ENCODE measurements at places on chromosomes 12 and 14.

DNA sequence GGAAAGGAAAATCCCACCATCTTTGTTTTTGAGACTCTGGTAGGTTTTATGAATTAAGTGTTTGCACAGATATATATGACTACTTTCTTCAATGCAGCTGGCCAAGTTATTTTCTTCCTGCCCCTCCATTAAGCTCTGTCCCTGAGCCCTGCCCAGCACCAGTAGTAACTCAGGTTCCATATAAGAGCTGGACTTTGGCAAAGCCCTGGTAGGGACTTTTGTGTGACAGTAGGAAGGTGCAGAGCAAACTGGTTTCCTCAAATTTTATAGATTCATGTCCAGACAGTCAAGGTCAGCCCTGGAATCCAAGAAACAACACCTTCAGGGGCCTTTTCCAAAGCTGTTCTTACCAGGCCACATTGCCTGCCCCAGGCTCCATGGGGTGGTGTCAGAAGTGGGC, 47.3 kb downstream of the SSPN start:
- no peak for DNase-seq

DNA sequence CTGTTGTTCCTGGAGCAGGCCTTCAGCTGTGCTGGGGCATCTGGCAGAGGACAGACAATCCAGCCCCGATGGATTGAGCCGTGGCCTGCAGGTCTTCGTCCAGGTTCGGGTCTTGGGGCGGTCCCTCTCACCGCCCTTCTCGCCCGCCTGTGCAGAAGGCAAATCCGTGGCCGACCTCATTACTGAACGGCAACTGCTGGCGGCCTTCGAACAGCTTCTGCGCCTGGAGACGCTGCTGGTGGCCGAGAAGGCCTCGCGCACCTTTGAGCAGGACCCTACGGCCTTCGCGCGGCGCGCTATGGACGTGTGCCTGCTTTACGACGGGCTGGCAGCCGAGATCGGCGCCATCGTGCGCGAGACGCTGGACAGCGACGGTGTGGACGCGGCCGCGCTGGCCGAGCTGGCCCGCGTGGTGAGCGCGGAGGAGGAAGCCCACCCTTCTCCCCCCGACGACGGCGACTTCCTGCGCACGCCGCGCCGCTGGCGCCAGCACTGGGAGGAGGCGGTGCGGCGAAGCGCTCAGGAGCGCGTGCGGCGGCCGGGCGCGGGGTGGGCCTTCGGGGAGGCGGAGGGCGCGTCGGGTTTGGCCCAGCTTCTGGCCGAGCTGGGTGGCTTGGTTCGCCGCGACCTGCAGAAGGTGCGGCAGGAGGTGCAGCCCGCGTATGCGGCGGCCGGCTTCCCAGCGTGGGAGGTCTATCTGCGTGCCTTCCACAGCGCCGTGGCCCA, 7.6 kb downstream of the EXOC3L4 start:
- no peak for DNase-seq

DNA sequence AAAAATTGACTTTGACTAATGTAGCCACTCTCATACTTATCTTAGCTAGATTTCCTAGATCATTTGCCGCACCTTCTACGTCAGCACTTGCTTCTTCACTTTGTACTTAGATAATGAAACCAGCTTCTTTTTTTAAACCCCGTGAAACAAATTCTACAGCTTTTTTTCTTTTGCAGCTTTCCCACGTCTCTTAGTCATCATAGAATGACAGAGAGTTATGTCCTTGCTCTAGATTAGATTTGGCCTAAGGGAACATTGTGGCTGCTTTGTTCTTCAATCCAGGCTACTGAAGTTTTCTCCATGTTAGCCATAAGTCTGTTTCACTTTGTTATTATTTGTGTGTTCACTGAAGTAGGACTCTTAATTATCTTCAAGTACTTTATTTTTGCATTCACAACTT, 94.9 kb downstream of the SLCO1A2 start:
- DNase-seq, result no peak

- DNase-seq, result no peak
Measured at GRCh38 chr14:102071283-102071998, 15.4 kb downstream of the HSP90AA1 start.

DNA sequence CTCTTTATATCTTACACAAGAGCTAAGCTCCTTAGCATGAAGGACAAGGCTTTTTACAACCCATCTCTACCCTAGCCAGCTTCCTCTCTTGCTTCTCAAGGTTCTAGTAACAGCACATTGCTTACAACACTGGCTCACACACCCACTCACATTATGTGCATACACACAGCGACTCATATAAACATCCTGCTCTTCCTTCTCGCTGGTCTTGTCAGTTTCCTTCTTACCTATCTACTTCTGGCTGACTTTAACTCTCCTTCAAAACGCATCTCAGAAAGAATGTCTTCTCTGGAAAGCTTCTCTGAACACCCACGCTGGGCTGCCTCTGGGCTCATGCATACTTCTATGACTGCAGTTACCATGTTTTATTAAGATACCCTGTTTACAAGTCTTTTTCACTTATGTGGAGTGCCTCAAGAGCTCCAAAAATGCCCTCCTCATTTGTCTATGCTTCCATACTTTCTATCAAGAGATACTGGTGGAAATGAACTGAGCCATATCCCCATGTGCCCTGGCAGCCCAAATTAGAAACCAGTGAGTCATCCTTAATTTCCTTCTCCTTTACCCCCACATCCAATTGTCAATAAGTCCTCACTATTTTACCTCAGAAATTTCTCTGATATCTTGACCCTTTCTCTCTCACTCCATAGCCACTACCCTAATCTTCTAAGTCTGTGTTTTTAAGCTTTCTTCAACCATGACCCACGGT, 126.9 kb upstream of the KRAS start:
- DNase-seq, result no peak

DNA sequence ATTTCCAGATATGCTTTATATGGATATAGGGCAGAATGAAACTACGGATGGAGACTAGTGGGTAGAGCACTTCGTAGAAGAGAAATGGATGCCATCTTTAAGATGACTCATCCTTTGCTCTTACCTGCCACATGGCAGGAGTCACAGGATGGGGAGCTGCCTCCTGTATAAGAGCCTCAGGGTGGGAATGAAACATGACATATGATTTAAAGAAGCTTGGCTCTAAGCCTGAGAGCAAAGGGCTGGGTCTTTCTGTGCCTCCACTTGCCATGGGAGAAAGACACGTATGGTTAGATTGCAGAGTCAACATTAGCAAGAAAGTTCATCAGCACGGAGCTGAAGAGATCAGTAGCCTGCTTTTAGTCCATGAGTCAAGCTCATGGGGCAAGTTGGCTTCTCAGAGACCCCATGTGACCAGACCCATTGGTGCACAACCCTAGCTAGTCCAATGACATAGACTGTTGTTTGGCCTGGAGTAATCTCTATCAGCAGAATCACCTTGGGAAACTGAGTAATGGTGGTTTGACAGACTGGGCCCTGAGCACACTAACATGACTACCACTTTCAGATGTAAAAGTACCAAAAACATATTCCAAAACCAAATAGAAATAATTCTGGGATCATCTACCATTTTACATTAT, 38.1 kb upstream of the IL22 start:
- no peak for DNase-seq

DNA sequence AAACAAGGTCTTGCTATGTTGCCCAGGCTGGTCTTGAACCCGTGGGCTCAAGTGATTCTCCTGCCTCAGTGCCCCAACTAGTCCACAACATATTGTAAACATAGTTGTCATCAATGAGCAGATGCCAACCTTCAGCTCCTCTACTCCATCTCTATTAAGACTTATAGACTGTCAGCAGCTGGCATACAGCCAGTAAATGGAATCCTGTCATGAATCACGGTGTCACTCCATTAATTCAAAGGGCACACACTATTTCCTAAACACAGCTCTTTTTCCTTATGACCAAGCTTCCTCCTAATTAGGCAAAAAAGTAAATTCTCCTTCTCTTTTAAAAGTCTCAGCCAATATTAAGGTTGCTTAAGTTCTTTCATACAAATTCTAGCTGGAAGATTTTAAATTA, 111.2 kb downstream of the ITPR2 start:
- DNase-seq, result peak; percentile 62

DNA sequence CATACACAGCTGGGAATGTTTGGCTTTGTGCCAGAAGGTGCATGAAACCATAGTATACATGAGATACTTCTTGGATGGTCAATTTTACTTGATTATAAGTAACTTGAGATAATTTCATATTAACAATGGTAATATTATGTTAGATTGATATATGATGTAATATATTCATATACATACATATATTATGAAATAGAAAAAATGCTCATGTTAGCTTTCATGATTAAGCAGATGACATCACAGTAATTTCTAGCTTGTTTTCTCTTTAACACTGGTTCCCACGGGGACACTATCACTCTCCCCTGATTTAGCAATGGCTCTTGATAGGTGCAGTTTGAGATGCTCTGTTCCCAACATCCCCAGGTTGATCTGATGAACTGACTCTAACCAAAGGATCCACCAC, 35.4 kb upstream of the NTF3 start:
- no peak for DNase-seq

GRCh38 chr12:57904848-57905811, 36.2 kb upstream of the ATP23 start:
- peak; percentile 87 for DNase-seq

- no peak for DNase-seq
Measured at GRCh38 chr12:4771960-4772566, 51.9 kb downstream of the GALNT8 start.

DNA sequence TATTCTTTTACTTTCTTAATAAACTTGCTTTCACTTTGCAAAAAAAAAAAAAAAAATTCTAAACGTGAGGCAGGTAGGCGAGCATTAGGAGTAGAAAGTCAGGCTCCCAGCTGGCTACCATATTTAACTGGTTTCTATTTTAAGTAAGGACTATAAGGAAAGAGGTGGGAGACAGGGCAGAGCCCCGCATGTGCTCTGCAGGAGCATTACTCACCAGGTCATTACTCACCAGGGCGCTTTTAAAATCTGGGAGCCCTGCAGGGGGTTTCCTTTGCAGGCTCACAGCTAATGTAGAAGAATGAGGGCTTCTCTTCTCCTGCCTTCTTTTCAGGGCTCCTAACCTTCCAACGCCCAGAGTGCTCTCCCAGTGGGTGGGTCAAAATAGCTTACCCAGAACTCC, 14.0 kb upstream of the DPF3 start:
- peak; percentile 68 for DNase-seq

- DNase-seq, result peak; percentile 82
Measured at GRCh38 chr12:110741341-110742095, 1.2 kb downstream of the PPP1CC start.

DNA sequence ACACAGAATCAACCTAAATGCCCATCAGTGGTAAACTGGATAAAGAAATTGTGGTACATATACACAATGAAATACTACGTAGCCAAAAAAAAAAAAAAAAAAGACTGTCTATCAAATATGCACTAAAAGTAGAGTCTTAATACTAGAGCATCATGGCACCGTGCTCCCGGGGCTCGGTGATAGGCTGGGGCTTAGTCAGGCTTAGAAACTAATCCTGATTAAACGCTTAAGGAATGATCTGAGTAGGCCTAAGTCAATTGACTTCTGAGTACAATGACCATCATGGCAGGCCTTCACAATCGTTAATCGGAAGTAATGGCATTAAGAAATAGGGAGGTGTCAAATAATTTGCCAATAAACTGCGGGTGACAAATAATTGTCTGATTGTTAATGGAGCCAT, 9.7 kb downstream of the PLBD1 start:
- no peak for DNase-seq

DNA sequence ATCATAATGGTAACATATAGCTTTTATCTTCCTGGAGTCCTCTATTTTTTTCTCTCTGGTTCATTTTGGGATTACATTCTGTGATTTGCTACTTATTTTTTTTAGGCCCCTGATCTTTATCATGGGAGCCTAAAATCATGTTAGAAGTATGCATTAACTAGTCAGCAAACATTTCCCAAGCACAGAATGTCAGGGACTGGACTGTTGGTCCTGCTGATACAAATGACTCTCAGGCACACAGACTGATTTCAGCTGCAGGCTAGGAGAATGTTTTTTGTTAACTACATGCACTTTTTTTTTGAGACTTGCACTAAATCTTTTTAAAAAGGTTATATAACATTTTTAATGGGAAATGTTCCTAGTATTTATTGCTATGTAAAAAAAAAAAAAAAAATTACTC, 131.1 kb downstream of the ACSS3 start:
- DNase-seq, result no peak

GRCh38 chr12:32504591-32504990, 105.2 kb downstream of the FGD4 start:
- no peak for DNase-seq

DNA sequence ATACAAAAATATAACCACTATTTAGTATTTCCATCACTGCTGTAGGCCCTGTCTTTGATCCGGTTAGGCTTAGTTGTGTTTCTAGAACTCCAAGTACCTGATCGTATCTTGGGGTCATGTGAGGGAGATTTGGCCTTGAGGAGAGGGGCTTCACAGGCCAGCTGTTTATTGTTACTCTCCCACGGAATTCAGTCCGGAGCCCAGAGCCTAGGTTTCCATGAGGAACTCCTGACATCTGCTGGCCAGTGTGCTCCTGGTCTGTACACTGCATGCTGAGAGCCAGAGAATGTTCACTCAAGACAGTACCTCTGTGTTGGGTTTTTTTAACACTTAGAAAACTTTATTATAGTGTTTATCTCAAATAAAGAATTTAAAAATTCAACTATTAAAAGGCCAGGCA, 341.0 kb upstream of the TMEM132C start:
- peak; percentile 2 for DNase-seq

DNA sequence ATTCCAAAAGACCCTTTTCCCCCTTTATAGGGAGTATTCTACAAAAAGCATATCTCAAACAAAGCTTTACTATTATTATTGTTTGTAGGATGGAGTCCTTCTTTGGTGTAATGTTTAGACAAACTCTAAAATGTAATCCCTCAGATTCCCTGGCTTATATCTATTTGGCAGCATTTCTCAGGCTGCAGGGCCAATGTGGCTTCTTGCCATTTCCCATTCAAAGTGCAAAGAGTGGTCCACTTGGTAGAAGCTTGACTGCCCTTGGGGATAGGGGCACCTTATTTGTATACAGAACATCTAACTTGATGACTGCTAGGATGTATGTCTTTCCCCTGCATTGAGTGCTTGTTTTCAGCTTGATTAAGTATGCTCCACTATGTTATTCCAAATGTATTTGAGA, 242.7 kb downstream of the PRKD1 start:
- no peak for DNase-seq

- DNase-seq, result no peak
Measured at GRCh38 chr14:105445290-105445689, 25.7 kb downstream of the MTA1 start.

DNA sequence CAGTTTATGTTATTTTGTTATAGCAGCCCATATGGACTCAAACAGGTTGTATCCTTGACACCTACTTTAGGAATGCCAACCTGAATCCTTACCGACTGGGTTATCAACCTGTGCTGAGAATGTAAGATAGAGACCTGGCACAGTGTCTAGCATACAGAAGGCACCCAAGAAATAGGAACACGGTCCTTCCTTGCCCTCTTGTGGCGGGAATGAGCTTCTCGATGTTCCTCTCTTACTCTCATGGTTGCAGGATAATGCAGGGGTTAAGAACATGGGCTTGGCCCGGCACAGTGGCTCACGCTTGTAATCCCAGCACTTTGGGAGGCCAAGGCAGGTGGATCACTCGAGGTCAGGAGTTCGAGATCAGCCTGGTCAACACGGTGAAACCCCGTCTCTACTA, 6.5 kb downstream of the C12orf43 start:
- peak; percentile 11 for DNase-seq

All from NCI-H1417 (cell line).